Smooth muscle cell of bladder (primary cell): ENCODE measurements at places on chromosomes 1 and 21. TPM values are rescaled to one million over a fixed set of nuclear protein-coding genes. Genes with fewer than 3 reads are reported as not detected.

The RBM11 gene
- not detected in 2 replicates for total RNA-seq

The SLAMF8 gene
- not detected in 2 replicates for total RNA-seq

The LCE1C gene
- total RNA-seq: not detected in 2 replicates

The SYT11 gene
- 35.4 and 37.9 TPM in 2 replicates for total RNA-seq

The MAP1LC3C gene
- 0.14 and 0.18 TPM in 2 replicates for total RNA-seq

The ERICH3 gene
- total RNA-seq: not detected in 2 replicates

The CYP4Z1 gene
- not detected in 2 replicates for total RNA-seq

The LRRC8B gene
- total RNA-seq: 0.55 and 0.71 TPM in 2 replicates

The DNAJC28 gene
- 1.4 and 1.5 TPM in 2 replicates for total RNA-seq

The KRTAP22-1 gene
- not detected in 2 replicates for total RNA-seq
